ENCODE measurements at places on chromosomes 16 and 17. TPM values are rescaled to one million over a fixed set of nuclear protein-coding genes. Genes with fewer than 3 reads are reported as not detected.

Gene MEIOC
- total RNA-seq = 0.44 TPM

Gene IFT20
- total RNA-seq = 21.5 TPM

Gene CMTM2
- not detected for total RNA-seq

Gene HEATR9
- total RNA-seq = not detected

Gene GNG13
- not detected for total RNA-seq

Gene STX1B
- total RNA-seq = 1.1 TPM

Gene CCL17
- total RNA-seq = not detected

Gene CENPX
- total RNA-seq = 153 TPM

Gene KRT32
- total RNA-seq = not detected

Gene ADGRG3
- total RNA-seq = not detected

Gene CMTM1
- total RNA-seq = 5.5 TPM

Gene TMEM100
- 7.9 TPM for total RNA-seq

Gene KRTAP4-4
- not detected for total RNA-seq

Gene SLC6A2
- total RNA-seq = not detected

Gene SPN
- total RNA-seq = not detected

Gene HIGD1B
- total RNA-seq = not detected

Gene KRTAP2-2
- not detected for total RNA-seq

Gene RND2
- 5.5 TPM for total RNA-seq

Gene DHRS7C
- total RNA-seq = not detected

Gene ANKFN1
- total RNA-seq = not detected

Gene CCDC102A
- 10.3 TPM for total RNA-seq

Gene CBFA2T3
- 1.7 TPM for total RNA-seq
